ENCODE measurements at places on chromosomes 1 and 21.
A peak's percentile ranks its signal among the peaks of the same experiment; 100 is the strongest.

DNA sequence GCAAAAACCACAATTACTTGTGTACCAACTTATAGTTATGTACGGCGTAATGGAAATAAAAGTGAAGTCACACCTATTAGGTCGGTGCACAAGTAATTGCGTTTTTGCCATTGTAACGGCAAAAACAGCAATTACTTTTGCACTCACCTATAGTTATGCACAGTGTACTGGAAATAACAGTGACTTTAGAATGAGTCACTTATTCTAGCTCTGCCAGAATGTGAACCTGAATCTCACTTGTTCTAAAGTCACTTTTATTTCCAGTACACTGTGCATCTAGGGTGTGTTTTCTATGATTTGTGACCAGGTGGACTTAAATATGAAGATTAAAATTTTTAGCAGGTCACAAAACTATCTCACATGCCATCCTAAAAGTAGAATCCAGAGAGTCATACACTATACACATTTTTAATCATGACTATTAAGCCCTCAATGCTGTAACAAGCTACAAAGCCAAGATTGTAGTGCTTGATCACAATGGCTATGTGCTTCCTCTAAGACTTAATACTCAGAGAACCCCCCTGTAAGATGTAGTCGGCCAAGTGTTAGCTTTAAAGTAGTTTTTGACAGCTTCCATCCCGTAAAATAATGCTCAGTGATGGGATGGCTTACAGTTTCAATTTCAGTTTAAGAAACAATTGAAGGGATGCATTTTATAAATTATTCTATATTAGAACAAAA, 218.8 kb downstream of the NEGR1 start:
- no peak for DNase-seq

DNA sequence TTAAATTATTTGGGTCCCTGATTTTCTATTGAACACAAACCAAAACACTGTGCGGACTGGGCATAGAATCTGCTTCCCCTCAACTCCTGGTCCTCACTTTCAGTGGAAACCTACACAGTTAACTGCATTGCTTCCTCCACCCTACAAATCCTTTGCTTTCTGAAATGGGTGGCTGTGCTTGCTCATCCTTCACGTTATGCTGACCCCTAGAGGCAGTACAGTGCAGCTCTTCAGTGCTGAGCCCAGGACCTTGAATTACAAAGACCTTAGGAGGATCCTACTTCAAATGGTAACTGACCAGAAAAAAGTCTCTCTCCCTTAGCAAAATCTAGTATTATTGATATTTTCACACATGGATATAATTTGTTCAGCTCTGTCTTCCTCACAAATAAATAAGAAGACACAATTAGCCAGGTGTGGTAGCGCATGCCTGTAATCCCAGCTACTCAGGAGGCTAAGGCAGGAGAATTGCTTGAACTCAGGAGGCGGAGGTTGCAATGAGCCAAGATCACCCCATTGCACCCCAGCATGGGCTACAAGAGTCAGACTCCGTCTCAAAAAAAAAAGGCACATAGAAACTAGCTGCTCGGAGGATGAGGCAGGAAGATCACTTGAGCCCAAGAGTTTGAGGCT, 63.4 kb upstream of the L1TD1 start:
- DNase-seq = peak; percentile 75

DNA sequence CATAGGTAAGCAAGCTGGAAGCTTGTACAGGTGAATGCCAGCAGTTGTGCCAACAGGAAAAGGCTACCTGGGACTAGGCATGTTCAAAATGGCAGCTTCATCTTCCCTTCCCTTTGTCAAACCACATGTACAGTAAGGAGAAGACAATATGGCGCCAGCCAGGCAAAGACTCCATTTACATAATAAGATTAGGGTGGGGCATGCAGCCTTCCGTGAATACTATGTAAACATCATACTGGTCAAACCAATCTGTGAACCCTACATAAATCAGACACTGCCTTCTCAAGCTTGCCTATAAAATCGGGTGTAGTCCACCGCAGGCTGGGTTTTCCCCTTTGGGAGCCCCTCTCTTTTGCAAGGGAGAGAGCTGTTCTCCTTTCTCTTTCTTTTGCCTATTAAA, 24.6 kb downstream of the ATF3 start:
- DNase-seq = no peak

- DNase-seq = no peak
These were observed 32.7 kb upstream of the VANGL1 start for GRCh38 chr1:115609021-115609420.

- DNase-seq = no peak
These were observed 14.9 kb downstream of the DMAP1 start for GRCh38 chr1:44228218-44228617.

GRCh38 chr1:8525216-8525557, 207.3 kb downstream of the SLC45A1 start:
- peak; percentile 73 for DNase-seq

DNA sequence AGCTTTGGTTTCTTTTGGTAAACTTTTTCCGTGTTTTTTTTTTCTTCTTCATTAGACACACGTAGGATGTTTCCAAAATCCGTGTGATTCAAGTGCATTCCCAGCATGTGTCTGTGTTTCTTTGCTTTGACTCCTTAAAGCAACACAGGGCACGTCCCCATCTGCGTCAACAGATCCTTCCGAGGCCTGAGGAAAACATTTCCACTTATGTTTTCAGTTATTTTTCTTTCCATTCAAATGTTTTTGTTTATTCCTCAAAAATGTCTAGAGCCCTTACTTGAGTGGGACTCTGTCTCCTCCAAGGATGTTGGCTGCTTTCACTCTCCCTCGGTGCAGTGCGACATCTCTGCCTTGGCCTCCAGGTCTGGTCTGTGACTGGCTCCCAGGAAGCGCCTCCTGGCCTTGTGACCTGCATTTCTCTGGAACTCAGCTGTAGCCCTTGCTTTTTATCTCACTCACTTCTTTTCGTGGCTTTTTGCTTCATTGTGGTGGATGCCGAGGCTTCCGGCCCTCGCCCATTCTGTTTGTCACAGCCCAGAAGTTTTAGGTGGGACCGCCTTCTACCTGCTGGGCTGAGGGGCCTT, 31.3 kb upstream of the SLC19A1 start:
- DNase-seq = no peak

DNA sequence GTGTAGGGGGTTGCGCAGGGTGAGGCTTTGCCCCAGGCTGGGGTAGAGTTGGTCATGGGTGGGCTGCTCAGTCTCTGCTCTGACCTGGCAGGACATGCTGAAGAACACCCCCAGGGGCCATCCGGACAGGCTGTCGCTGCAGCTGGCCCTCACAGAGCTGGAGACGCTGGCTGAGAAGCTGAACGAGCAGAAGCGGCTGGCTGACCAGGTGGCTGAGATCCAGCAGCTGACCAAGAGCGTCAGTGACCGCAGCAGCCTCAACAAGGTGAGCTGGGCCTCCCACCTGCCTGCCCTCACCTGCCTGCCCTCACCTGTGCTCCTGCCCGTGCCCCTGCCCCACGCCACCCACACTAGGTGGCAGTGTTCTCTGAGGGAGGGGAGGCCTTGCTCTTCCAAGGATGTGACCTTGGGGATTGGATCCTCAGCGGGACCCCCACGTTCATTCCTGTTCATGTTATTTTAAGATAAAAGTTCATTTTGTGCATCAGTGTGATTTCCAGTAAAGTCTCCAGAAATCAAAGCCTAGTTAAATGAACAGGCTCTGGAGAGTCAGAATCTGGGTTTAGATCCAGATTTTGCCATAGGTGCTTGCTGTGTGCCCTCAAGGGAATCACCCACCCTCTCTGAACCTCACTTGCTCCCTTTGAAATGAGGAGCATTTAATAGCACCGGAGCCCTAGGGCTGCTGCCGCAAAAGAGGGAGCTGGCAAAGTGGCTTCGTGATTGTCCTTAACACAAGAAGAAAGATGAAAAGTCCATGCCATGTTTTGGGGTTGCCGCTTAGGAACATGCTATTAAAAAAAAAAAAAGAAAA, 87.9 kb downstream of the ARHGEF10L start:
- DNase-seq = no peak

- DNase-seq = no peak
These were observed 33.4 kb downstream of the HSD17B7 start for GRCh38 chr1:162823771-162824525.

- no peak for DNase-seq
These were observed 39.8 kb downstream of the DISC1 start for GRCh38 chr1:231666220-231666936.

- no peak for DNase-seq
These were observed 19.4 kb downstream of the KCNC4 start for GRCh38 chr1:110229348-110230001.

GRCh38 chr1:155531624-155532023, 31.0 kb downstream of the ASH1L start:
- no peak for DNase-seq

- DNase-seq = peak; percentile 24
These were observed 17.2 kb upstream of the SLAMF6 start for GRCh38 chr1:160539990-160540858.

GRCh38 chr1:208115924-208116640, 128.1 kb downstream of the PLXNA2 start:
- no peak for DNase-seq

DNA sequence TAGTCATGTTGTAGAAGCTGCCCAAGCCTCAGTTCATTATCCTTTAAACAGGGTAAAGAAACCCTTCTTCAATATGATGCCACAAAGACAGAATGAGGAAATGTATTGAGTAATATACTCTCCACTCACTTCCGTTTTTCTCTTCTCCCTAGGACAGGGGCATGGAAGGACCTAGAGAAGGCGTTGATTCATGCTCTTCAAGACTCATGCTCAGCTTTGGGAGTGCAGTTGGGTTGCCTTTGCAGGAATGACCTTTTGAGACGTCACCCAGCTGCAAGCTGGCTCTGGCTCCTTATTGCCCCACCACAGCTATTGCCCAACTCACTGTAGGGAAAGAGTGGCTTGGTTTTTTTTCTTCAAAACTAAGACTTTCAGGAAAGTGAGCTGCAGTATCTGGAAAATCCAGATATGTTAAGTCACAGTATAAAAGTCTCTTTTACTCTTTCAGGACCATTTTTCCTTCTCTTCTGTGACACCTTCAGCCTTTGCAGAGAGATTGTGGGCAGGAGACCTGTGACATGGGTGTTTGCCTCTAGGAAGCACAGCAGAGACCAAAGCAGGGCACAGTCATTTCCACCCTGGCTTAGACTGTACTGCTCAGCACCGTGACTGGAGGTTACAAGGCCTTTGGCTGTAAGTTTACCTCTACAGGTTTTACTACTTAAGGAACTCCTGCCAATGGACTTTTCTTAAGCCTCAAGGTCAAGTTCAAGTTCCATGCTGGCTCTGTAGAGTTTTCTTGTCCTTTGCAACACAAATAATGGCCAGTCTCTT, 39.5 kb downstream of the XCL2 start:
- DNase-seq = peak; percentile 69

DNA sequence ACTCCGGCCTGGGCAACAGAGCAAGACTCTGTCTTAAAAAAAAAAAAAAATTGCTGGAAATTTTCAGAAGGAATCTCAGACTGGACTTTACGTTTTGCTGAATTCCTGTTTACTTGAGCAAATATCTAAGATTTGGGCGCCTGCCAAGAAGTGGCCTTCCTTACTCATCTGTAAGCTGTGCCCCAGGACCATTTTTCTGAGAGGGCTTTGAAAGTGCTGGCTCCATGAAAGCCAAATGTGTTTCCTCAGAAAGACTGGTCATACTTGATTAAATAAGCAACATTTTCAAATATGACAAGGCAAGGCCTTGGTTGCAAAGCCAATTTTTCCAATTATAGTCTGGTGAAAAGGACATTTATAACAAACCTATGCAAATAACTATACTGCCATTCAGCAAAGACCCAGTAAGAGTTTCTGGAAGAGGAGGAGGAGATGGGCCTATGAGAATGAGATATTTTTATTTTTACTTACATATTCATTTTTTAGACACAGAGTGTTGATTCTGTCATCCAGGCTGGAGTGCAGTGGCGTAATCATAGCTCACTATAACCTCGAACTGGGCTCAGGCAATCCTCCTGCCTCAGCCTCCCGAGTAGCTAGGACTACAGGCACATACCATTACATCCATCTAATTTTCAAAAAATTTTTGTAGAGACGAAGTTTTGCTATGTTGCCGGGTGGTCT, 56.3 kb upstream of the HTR1D start:
- DNase-seq = peak; percentile 41

GRCh38 chr1:32071758-32072621, 749 bp upstream of the TMEM39B start:
- DNase-seq = no peak

DNA sequence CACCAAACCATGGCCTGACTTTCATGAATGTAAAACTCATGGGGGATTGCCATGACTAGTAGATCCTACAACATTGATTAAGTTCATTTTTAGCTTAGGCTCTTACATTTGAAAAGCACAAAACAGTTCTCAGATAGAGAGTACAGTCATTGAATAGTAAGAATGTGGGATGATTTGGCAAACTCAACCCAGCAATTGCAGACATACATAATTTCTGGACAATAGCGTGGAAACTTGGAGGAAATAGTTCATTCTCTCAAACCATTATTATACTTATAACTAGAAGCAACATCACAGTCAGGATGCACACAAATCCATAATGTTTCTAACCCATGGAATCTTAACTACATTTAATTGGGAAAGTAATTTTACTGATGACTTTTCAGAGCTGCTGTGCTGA, 598.2 kb downstream of the LMO4 start:
- peak; percentile 89 for DNase-seq

All from muscle of leg (tissue), 16 donors.